ENCODE measurements at places on chromosomes 13 and 19.

DNA sequence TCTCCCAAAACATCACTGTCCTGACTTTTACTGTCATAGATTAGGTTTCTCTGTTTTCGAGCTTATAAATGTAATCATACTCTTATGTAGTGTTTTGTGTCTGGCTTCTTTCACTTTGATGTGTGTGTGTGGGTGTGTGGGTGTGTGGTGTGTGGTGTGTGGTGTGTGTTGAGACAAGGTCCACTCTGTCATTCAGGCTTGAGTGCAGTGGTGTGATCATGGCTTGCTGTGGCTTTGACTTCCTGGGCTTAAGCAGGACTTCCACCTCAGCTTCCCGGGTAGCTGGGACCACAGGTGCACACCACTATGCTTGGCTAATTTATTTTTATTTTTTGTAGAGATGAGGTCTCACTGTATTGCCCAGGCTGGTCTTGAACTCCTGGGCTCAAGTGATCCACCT, 59.6 kb downstream of the PDS5B start:
- DNase-seq, result no peak

DNA sequence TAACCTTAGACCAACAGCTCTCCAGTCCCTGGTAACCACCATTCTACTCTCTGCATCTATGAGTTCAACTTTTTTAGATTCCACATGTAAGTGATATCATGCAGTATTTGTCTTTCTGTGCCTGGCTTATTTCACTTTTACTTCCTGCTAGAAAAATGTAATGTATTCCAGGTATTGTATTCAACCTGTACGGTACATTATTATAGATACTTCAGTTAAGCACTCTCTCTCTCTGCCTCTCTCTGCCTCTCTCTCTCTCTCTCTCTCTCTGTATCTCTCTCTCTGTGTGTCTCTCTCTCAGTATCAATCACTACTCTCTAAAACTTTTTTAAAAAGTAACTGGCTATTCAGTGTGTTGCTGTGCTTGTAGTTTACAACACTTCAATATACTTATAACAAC, 8.4 kb downstream of the DACH1 start:
- no peak for DNase-seq

DNA sequence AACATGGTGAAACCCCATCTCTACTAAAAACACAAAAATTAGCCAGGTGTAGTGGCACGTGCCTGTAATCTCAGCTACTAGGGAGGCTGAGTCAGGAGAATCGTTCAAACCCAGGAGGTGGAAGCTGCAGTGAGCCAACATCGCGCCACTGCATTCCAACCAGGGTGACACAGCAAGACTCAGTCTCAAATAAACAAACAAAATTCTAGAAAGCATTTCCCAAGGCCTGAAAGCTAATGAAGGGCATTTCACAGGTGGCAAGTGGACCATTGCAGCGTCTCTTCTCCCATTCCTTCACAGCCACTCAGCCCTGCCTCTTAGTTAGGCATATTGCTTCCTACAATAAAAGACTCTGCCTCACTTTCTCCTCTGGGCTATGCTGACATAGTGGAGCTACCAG, 13.5 kb upstream of the RXFP2 start:
- DNase-seq, result no peak

DNA sequence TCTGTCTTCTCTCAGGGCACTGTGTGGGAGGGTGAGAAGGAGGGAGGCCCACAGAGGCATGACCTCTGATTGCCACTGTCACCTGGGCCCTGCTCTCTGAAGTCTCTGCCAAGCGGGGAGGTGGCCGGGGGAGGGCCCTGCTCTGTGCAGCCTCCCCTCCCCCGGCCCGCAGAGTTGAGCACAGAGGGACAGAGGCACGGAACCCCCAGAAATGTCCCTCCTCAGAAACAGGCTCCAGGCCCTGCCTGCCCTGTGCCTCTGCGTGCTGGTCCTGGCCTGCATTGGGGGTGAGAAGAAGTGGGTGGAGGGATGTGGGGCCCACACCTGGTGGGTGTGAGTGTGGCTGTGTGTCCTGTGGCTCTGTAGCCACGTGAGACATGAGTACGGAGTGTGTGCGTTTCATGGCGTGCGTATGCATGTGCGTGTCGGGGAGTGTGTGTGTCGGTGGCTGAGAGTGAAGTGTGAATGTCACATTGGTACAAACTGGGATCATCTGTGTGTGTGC, at the start of gene APOC4:
APOC4 (plus strand) TSS at position 171 of the 505 bp plus-strand sequence; CDS start at position 212, 41 bp downstream.
- no peak for DNase-seq

DNA sequence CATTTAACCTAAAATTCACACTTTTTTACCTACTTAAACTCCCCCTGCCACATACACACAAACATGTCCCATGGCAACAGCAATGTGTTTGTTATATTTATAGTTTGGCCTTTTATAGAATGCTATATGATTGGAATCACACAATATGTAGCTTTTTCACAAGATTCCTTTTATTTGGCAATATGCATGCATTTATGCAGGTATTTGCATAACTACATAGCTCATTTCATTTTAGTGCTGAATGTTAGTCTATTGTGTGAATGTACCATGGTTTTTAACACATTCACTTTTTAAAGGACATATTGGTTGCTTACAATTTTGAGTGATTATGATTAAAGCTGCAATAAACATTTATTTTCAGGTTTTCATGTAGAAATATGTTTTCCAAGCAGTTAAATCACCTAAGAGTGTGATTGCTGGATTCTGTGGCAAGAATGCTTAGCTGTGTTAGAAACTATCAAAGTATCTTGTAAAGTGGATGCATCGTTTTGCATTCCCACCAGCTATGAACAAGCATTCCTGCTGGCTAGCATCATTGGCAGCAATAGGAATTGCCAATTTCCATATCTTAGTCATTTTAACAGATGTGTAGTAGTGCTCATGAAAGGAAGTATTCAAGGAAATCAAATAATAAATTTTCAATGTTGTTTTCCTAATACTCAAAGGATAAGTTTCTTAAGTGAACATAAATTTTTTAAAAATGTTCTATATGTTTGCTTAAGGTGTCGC, 557.0 kb downstream of the SLITRK1 start:
- DNase-seq, result no peak

Measured in T follicular helper cell (primary cell).